ENCODE measurements at places on chromosomes 16 and 17.

- DNase-seq, result no peak
Measured at GRCh38 chr17:76337413-76337777, 16.3 kb downstream of the PRPSAP1 start.

- no peak for DNase-seq
Measured at GRCh38 chr17:39667945-39668924, at the start of gene PNMT. TSS of gene PNMT (plus strand) at chr17:39668453. CDS start at chr17:39668476, 23 bp downstream.

- no peak for DNase-seq
Measured at GRCh38 chr16:62478903-62479458, 442.7 kb upstream of the CDH8 start.

GRCh38 chr16:30842971-30843370, 50.9 kb downstream of the BCL7C start:
- DNase-seq, result no peak

GRCh38 chr17:70100983-70101382, 26.0 kb downstream of the KCNJ16 start:
- no peak for DNase-seq

GRCh38 chr17:44921122-44921882, 6.0 kb upstream of the GFAP start:
- DNase-seq, result no peak

- no peak for DNase-seq
Measured at GRCh38 chr17:82468692-82469091, 10.2 kb downstream of the NARF start.

- DNase-seq, result no peak
Measured at GRCh38 chr17:52124993-52125392, 33.5 kb downstream of the CA10 start.

- DNase-seq, result no peak
Measured at GRCh38 chr17:80873307-80873951, 118.2 kb upstream of the CHMP6 start.

- DNase-seq, result no peak
Measured at GRCh38 chr16:12925026-12925800, 23.8 kb downstream of the SHISA9 start.

DNA sequence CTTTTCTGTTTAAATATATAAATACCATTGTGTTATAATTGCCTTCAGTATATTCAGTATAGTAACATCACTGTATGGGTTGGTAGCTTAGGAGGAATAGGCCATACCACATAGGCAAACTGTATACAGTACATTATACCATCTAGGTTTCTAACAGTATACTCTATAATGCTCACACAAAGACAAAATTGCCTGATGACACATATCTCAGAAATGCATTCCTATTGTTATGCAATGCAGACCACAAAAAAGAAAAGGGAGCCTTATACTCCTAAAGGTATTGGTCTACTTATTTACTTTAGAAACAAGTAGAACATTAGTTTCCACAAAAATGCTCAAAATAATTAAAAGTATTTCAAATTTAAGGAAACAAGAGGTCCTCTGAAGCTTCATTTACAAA, 47.9 kb downstream of the SETD6 start:
- DNase-seq, result no peak

DNA sequence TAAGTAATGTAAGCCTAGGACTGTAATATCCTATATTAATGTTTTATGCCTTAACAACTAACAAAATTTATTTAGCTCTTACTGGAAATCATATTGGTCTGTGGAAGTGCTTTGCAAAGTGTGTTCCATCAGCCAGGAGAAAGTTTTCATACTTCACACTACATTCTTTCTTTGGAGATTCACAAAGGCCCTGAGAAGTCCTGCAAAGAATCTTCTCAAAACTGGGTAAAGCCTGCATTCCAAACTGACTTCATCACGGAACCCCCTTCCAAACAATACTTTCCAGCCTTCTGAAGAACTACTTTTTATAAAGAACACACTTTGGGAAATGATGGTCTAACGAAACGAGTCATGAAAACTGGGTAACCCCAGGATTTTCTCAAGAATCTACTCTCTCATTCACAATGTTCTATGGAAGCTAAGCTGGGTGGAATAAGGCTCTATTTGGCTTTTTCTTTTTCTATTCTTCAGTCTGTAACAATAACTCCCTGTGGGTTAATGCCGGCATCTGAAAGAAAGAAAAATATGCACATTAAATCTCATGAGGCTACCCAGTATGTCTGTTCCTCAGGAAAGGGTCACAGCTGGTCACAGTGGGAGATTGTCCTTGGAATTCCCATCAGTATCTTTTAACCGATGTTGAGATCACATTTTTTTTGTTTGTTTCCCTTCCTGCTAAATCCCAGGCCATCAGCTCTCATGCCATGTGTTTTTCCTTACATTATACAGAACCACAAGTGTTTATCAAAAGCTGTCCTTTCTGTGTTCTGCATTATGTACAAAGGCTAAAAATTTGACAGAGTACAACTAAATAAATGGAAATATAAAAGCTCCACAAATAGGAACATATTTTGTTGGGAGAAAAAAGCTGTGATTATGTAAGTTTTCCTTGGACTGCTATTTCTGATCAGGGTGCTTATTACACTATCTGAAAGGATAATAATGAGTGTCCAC, 12.8 kb upstream of the AKAP1 start:
- no peak for DNase-seq

- DNase-seq, result no peak
Measured at GRCh38 chr17:61659437-61659836, 68.4 kb upstream of the NACA2 start.

GRCh38 chr17:78764871-78765270, 17.2 kb downstream of the CYTH1 start:
- DNase-seq, result no peak

GRCh38 chr17:3015890-3016289, 47.5 kb downstream of the OR1D5 start:
- no peak for DNase-seq

GRCh38 chr16:759110-759910, 1.2 kb upstream of the MSLN start:
- no peak for DNase-seq

DNA sequence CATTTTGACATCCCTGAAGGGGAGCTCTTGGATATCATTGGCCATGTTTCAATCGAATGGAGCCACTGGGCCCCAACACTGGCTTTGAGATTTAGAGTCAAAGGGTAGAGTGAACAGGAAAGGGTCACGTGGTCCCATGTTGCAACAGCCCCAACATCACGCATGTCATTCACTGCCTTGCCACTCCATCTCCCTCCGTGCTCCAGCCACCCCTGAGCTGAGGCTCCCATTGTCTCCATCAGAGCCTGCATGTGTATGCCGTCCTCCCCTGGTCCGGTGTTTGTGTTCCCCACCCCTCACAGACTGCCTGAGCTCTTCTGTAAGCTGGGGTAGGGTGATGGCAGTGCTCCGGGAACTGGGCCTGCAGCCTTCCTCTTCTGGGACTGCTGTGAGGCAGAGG, 12.1 kb downstream of the NFE2L1 start:
- no peak for DNase-seq

DNA sequence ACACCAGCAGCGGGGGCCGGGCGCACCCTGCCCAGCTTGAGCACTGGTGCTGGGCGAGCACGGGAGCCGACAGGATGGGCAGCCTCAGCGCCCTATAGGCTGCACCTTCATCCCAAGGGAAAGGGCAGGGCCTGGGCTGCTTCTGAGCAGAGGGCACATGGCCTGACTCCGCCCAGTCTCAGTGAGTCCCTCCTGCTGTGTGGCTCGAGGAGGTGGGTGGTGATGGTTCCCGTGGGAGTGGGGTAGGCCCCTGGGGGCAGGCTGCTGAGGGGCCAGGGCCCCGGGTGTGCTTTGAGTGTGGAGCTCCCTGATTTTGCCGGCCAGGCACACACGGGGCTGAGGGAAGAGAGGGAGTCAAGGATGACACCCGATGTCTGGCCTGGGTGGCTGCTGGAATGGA, 37.9 kb downstream of the TSC2 start:
- DNase-seq, result no peak

GRCh38 chr17:35892091-35893035, 12.2 kb upstream of the CCL5 start:
- DNase-seq, result no peak

- DNase-seq, result no peak
Measured at GRCh38 chr17:37017404-37017803, 68.7 kb downstream of the AATF start.

DNA sequence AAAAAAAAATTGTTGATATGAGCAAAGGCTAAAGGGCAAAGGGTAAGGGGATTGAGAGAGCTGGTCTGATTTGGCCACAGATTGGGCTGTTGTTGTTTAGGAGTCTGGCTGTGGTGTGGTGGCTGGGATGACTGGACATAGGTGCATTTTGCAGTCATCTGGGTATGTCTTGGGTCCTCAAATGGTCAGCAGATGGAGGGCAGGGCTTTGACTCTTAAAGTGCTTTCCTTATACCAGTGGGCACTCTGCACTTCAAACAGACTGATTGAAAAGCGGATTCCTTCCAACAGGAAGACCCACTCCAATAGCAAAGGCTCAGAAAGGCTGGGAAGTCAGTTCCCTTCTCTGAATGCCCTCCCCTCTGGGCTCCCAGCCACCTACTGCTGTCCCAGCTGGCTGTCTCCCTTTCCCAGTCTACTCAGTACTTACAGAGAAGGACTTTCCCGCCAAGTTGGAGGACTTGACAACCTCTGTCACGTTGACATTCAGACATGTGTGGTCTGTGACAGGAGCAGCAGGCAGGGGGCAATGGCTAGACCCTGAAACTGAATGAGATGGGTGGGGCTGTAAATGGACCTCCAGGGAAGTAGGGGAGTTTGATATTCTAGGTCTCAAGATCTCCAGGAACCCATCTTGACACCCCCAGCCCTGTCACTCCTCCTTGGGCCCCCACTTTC, 19.6 kb upstream of the MFSD6L start:
- DNase-seq, result no peak

- no peak for DNase-seq
Measured at GRCh38 chr16:50455288-50455845, 86.6 kb upstream of the BRD7 start.
